ENCODE measurements at places on chromosomes 7 and 10.

GRCh38 chr7:92973974-92974373 lies 137.6 kb upstream of the CDK6 start:
- no peak for DNase-seq

- DNase-seq = no peak
These were observed 68.1 kb upstream of the PDGFA start for GRCh38 chr7:587767-588166.

GRCh38 chr7:24227603-24228359 lies 56.2 kb upstream of the NPY start:
- DNase-seq = no peak

GRCh38 chr10:96906864-96907263 lies 74.8 kb downstream of the LCOR start:
- DNase-seq = no peak

DNA sequence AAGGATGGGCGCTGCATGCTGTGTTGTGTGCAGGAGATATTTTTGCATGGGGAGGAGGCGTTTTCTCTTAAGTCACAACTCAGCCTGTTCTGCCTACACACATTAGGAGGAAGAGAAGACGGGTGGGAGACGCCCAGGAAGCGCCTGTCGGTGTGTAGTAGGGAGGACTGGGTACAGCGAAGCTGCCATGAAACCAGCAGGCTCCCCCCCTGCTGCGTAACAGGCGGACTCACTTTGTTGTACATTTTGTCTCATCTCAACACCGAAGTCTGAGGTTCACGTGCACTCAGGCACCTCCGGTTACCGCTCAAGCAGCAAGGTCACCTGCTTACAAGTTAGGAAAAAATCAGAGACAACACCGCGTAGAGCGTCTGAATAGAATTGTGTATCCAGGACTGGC lies 56.3 kb downstream of the CRTAC1 start:
- no peak for DNase-seq
